ENCODE measurements at places on chromosomes 16 and 17.

DNA sequence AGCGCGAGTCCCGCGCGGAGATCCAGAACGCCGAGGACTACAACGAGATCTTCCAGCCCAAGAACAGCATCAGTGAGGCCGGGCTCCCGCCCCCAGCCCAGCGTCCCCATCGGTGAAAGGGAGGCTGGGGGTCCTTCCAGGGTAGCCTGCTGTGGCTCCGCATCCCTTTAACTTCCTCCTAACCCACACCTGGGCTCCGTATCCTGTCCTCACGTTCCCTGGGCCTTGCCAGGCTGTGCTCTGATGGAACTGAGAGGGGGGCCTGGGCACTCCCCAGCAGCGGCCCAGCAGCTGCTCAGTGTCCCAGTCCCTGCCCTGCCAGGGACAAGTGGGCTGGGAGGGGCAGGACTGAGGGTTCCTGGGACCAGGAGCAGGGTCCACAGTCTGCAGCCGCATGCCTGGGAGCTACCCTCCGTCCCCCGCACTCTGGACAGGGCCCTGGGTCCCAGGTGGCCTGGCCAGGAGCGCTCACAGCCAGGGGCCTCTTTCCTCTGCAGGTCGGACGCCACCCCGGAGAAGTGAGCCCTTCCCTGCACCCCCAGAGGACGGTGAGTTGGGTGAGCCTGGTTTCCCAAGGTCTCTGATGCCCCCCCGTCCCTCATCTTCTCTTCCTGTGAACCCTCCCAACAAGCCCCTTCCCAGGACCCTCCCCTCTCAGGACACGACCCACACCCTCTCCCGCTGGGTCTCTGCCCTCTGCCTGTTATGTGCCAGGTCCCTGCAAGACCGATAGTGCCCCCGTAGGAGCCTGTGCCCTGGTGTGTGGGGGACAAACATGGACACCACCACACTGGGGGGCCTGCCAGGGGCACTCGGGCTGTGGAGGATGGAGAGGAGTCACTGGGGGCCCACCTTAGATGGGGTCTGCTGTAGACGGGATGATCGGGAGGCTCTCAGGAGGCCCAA, 18.1 kb downstream of the KATNB1 start:
- DNase-seq, result no peak

DNA sequence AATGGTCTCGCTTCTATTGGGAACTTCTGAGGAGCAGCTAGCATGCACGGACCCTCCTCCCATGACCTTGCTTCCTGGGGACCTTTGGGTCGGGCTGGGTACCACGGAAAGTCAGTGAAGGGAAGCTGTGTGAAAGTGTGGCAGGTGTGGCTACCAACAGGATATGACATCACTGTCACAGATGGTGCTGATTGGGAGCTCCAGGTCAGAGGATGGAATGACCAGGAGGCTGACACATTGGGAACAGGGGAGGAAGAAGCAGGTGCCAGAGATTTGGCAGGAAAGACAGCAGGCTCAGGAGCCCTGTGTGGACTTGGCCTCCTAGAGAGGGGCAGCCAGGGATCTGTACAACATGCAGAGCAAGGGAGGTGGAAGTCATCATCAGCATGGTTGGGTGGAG, 34.0 kb downstream of the CPNE2 start:
- no peak for DNase-seq

DNA sequence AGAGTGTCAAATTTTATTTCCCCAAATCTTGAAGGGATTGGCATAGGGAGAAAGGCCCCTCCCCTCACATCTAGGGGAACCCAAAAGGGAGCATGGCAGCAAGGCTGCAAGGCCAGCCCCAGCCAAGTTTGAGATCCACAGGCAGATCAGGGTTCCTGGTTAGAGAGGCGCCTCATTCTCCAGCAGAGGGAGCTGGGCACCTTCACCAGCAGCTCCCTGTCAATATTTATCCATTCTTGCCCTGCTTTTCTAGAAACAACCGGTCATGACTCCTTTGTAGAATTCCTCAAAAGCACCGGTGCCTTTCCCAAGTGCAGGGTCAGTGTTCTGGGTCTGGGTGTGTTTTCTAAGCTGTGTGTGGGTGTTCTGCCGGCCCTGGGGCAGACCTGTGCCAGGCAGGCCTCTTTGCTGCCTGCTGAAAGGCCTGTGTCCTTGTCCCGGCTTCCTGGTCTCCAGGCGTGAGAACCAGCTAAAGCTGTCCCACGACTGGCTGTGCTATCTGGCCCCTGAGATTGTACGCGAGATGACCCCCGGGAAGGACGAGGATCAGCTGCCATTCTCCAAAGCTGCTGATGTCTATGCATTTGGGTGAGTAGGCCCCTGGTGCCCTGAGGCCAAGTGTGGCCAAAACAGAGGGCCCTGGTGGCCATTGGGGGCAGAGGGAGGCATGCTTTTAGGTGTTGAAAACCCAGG, 21.2 kb upstream of the LGALS9 start:
- DNase-seq, result no peak

- DNase-seq, result no peak
Observed at GRCh38 chr17:16037636-16038035, 38.0 kb downstream of the TTC19 start.

- no peak for DNase-seq
Observed at GRCh38 chr17:60923000-60923399, 245.3 kb downstream of the BCAS3 start.

GRCh38 chr17:63295288-63295687, 150.8 kb downstream of the CYB561 start:
- DNase-seq, result no peak

DNA sequence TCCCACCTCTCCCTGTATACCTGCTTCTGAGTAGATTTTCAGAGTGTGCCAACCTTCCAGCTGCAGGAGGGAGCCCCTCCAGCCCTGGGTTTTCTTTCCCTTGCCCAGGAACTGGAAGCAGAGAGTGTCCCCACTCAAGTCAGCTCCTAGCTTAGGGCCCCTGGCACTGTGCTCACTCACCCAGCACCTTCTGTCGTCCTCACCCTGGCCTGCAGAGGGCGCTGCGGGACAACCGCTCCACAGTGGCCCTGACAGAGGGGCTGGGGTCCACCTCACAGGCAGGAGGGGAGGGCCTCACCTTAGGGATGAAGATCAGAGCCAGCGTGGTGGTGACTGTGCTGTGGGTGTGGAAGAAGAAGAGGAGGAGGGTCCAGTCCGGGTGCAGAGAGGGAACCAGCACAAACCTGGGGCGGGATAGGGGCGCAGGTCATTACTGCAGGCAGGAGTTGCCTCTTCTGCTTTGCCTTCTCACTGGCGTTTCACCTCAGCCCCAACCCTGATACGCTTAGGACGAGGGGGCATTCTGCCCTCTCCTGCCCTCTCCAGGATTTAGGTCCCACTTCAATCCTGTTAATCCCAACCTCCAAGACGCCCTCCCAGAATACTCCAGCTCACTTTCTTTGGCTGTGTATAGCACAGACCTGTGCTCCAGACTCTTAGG, 10.0 kb downstream of the GPR179 start:
- DNase-seq, result no peak

- DNase-seq, result no peak
Observed at GRCh38 chr17:70810609-70811008, 641.3 kb downstream of the KCNJ2 start.

DNA sequence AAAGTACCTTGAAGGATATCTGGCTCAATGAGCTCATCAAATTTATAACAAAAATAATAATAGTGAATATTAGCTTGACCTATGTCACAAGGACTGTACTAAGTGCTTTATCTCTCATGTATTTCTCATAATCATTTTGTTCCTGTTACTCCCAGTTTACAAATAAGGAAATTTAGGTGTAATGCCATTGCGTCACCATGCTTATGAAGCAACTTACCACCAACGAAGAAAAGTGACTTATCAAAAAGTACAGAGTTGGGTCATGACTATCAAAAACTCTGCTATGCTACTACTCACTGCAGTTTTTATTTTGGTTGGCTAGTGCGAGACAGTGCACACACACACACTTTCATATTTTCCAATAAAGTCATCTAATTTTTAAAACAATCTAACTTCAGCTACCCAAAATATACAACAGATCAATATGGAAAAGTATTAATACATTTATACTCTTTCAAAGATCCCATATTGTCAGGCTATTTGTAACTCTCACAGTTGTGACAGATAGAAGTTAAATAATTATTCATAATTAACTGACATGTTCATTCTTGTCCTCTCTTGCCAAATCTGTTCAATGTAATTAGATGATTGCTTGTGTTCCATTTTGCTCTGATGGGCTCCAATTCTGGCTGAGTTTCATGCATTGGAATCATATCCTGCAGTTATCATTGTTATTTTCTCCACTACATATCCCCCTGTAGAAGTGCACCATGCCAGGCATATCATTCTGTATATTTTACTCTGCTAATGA, 119.4 kb downstream of the KCNJ2 start:
- DNase-seq, result no peak

- DNase-seq, result no peak
Observed at GRCh38 chr16:49009204-49009603, 272.4 kb downstream of the CBLN1 start.

DNA sequence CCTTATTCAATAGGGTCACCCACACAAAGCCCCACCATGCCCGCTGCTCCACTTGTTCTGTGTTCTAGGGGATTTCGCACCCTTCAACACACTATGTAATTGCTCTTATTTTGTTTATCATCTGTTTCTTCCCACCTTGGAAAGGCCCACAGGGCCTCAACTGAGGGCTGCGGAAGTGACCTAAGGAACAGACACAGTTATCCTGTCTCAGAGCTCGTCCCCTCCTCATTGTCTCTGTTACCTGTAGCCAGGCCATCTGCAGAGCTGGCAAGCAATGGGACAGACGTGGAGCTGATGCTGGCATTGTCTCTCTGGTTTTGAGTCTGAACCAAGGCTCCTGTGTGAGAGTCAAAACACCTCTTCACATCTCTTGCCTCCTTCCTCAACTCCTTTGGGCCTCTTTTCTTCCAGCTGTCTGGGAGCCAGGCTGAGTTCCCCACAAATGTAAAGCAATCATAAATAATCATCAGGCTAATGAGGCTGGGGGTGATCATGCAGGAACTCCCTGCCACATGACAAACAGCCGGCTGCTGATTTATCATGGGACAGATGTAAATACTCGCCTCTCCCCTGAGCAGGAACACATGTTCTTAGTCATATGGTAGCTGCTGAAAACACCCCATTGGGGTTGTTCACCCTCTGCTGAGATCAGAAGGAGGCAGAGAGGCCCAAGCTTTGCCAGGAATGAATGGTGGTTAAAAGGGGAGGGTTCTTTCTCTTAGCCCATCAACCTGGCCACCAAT, 71.9 kb downstream of the AXIN2 start:
- no peak for DNase-seq

DNA sequence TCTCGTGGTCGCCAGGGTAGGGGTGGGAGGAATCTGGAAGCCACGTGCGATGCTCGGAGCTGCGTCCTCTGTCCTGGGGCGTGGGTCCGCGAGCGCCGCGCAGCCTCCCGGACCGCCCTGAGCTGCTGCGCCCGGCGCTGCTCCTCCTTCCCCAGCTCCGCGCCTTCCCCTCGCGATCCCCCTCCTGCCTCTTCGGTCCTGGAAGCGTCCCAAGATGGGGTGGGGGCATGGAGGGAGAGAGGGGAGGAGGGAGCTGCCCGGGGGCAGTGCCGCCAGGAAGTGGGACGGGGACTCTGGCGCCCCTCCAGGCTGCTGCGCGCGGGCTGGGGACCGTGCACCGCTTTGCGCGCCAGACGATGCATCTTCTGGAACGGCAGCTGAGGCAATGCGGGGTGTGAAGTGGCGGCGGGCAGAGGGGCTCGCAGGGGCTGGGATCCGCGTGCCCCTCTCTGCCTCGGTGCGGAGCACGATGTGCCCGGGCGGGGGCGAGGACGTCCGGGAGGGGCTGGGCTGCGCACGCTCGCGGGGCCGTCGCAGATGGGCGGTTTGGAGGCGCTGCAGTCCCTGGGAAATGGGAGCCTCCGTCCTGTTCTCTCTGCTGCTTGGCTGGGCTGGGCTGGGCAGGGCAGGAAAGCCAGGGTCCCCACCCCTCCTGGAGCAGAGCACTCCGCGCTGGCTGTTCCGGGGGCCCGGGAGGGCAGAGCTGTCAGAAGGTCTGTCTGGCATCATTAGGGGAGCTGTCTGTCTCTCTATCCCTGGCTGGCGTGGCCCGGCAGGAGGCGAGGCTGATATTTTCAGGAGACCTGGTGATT, 388.0 kb downstream of the SEC14L1 start:
- DNase-seq, result no peak

- DNase-seq, result no peak
Observed at GRCh38 chr17:67126983-67127382, 82.6 kb downstream of the CACNG1 start.

DNA sequence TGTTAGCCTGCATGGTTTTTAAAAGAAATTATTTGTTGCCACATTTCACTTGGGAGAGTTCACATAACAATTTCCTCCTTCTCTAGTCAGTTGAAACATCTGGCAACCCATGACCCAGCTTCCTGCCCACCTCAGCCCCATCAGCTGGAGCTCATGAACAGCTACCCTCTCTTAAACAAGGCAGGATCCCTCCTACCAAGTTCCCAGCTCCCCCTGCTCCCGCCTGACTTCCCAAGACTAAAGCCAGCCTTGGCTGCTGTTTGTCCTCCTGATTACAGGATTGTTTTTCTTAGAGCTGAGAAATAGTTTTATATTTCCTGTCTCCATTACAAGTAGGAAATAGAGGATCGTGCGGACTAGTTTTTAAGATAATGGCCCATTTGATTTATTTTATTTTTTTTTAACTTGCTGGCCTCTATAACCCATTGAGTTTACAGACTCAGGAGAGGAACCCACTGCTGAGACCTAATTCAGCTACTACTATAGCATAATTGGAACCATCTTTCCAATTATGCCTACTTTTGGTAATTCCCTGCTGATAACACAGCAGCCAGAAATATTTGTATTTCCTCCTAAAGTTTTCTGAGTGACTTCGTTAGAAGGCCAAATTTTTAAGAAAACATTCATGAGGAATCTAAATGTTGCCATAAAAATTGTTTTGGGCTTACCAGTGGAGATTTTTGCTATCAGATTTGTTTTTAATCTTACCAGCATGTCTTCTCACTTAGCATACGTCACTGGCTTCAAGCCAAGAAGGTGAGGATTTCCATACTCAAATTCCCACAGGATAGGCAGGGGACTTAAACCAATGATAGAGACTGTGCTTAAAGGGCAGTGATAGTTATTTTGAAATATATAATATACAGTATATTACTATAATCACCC, 90.0 kb downstream of the ELAC2 start:
- DNase-seq, result no peak

DNA sequence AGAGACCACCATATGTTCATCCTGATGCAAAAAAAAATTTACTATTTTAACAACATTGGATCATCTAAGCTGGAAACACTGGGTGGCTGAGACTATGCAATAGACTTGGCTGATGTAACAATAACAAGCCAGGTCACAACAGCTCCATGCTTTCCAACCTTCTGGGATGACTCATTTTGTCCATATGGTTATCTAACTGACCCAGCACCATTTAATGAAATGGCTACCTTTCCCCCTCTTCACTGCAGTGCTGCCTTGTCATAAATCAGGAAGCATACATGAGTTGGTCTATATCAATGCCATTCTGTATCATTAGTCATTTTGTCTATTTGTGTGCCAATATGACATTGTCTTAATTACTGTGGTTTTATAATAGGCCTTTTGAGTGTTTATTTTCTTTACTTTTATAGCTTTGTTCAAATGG, 217.6 kb upstream of the KCNJ16 start:
- peak; percentile 14 for DNase-seq

Measured in SHP77 treated with DMSO at 0.1 percent for 48 hours (cell line).